ENCODE measurements at places on chromosomes 4 and X. TPM values are rescaled to one million over a fixed set of nuclear protein-coding genes. Genes with fewer than 3 reads are reported as not detected.

DNA sequence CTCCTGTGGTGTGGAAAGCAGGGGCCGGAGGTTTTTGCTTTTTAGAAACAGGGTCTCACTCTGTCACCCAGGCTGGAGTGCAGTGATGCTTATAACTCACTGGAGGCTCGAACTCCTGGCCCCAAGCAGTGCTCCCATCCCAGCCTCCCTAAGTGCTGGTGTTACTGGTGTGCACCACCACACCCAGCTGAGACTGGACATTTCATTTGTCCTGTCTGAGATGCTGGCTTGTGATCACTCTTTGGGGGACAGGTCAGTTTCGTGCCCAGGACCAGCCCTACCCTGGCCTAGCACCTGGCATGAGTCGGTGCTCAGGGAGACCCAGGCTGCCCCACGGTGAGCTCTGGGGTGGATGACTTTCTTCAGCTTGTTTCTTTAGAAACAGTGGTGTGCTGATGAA, 11.3 kb downstream of the PSAPL1 start:
- H3K4me3 ChIP-seq, result no peak overlapping the region
- H3K27ac ChIP-seq, result no peak overlapping the region
- no peak for DNase-seq
- no peaks in the 10 kb centered on the region for H3K27me3 ChIP-seq

- H3K4me3 ChIP-seq, result no peak overlapping the region
- H3K27me3 ChIP-seq, result no peaks in the 10 kb centered on the region
- no peak overlapping the region for H3K27ac ChIP-seq
- no peaks in the 10 kb centered on the region for H3K36me3 ChIP-seq
- no peak for DNase-seq
Observed at GRCh38 chrX:42772874-42773273, 5.1 kb downstream of the PPP1R2C start.

GRCh38 chrX:24493740-24494581, 28.9 kb downstream of the PDK3 start:
- H3K4me1 ChIP-seq, result no peaks in the 10 kb centered on the region
- H3K36me3 ChIP-seq, result no peaks in the 10 kb centered on the region
- H3K4me3 ChIP-seq, result no peak overlapping the region
- H3K27ac ChIP-seq, result no peak overlapping the region

DNA sequence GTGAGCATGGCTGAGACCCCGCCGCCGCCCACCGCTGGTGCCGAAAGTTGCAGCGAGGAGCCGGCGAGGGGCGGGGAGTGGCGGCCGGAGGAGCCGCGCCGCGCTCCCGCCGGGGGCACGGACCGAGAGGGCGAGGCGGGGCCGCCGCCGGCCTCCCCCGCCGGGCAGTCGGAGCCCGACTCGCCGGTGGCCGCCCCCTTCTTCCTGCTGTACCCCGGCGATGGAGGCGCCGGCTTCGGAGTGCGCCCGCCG, 16.5 kb downstream of the UTP3 start:
- H3K36me3 ChIP-seq, result no peaks in the 10 kb centered on the region
- no peaks in the 10 kb centered on the region for H3K27me3 ChIP-seq
- DNase-seq, result no peak

DNA sequence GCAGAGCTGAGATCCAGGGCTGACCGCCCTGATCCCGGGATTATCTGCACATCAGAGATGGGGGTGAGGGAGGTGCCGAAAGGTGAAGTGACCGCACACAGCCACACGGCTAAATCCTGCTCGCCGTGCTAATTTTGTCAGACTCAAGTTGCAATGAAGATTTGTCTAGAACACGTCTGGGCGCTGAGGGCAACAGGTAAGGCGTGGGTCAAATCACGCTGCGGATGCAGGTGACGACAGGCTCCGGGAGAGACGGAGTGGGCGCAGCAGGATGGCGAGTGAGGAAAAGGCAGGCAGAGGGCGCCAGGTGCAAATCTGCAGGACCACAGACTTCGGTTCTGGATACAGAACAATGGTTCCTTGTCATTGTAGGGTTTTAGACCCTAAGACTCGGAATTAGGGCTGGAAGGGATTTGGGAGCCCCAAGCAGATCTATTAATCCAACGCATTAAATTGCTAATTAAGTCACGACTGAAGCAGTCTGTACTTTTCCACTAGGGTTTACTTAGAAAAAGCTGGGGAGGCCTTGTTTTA, 1.9 kb upstream of the TBC1D14 start:
- H3K4me1 ChIP-seq, result peaks cover 21% of the 10 kb centered on the region
- no peak overlapping the region for H3K4me3 ChIP-seq
- no peaks in the 10 kb centered on the region for H3K27me3 ChIP-seq
- H3K27ac ChIP-seq, result no peak overlapping the region
- DNase-seq, result no peak
- H3K36me3 ChIP-seq, result no peaks in the 10 kb centered on the region

DNA sequence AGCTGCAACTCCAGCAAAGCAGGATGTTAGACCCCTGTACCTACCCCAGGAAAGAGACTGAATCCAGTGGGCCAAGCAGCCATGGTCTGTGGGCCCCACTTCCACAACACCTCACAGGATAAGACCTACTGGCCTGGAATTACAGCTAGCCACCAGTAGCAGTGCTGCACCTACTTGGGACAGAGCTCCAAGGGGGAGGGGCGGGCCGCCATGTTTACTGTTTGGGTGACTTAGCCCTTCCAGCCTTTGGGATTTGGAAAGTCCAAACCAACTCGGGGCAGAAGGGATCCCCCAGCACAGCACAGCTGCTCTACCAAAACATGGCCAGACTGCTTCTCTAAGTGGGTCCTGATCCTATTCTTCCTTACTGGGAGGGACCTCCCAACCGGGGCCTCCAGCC, 9.1 kb upstream of the TMSB15B start:
- no peaks in the 10 kb centered on the region for H3K4me1 ChIP-seq
- no peak for DNase-seq
- no peak overlapping the region for H3K27ac ChIP-seq
- no peaks in the 10 kb centered on the region for H3K36me3 ChIP-seq
- H3K4me3 ChIP-seq, result no peak overlapping the region

Gene DNAAF6
- total RNA-seq, result not detected

Gene TMEM255A
- 0.31 TPM for total RNA-seq

Gene ETDA
- total RNA-seq, result not detected

Gene ENPEP
- total RNA-seq, result not detected

Gene F9
- total RNA-seq, result 0.08 TPM

Gene PAGE2B
- not detected for total RNA-seq

Measured in Panc1 (cell line).